ENCODE measurements at places on chromosomes 4 and X.

DNA sequence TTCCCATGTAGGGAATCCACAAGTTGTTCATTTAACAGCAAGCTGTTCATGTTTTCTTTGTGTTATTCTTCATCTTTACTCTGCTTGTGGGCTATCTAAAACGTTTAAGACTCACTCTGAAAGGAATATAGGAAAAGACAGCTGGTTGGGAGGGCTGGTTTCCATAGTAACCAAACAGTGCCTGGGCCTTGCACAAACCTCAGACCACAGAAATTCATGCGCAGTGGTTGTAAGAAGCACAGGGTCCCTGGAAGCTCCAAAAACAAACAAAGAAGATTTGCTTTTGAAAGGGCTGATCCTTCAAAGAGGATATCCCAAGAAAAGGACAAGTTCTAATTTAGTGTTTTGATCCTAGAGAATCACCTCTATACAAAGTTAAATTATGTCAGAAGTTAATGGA lies 7.8 kb downstream of the SERTM2 start:
- peak; percentile 9 for DNase-seq

DNA sequence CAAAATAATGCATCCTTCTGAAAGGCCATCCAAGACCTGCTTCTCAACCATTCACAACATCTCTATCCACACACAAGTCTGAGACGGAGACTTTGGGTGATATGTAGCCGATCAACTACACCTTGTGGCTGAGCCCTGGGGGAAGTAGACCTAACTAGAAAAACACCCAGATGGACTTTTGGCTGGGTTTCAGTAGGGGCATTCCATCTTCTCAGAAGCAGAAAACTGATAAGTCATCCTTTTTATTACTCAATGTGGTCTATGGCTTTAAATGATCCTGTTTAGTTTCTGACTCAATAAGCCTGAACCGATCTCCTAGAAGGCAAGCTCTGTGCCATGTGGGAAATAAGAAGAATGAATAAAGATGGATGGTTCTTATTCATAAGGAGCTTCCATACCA lies 82.5 kb upstream of the AFF2 start:
- no peak for DNase-seq

DNA sequence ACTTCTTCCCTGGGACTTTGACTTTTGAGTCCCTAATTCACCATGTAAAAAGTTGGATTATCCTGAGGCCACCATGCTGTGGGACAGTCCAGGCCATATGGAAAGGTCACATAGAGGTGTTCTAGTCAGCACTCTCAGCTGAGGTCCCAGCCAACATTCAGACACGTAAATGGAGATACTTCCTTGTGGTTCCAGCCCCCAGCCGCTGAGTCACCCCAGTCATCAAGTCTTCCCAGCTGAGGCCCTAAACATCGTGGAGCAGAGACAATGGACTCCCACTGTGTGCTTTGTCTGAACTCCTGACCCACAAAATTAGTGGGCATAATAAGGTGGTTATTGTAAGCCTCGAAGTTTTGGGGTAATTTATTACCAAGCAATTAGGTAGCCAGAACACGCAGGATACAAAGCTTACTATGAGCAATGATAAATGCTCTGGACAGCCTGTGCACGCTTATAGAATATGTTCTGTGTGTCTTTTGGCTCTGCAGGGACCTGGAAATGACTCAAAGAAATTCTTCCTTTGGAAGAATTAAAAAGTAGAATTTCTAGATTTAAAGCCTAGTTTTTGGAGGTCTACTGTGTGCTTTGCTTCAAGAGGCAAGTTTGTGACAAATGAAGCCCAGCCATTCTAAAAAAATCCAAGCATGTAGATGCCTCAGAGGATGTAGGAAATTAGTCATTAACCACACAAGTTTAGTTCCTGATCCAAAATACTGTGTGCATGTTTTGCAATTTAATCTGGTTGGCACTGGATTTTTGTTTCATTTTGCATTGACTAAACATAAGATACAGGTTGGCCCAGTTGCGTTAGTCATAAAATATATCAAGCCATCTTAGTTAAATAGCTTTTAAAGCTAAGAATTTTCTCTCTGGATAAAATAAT lies 33.2 kb upstream of the SLC9A7 start:
- no peak for DNase-seq

- DNase-seq, result peak; percentile 50
Measured at GRCh38 chr4:170047771-170048354, 21.7 kb upstream of the MFAP3L start.

- DNase-seq, result no peak
Measured at GRCh38 chrX:83501530-83501929, 6.6 kb upstream of the POU3F4 start.

- no peak for DNase-seq
Measured at GRCh38 chr4:73223258-73223650, 35.3 kb downstream of the ANKRD17 start.

DNA sequence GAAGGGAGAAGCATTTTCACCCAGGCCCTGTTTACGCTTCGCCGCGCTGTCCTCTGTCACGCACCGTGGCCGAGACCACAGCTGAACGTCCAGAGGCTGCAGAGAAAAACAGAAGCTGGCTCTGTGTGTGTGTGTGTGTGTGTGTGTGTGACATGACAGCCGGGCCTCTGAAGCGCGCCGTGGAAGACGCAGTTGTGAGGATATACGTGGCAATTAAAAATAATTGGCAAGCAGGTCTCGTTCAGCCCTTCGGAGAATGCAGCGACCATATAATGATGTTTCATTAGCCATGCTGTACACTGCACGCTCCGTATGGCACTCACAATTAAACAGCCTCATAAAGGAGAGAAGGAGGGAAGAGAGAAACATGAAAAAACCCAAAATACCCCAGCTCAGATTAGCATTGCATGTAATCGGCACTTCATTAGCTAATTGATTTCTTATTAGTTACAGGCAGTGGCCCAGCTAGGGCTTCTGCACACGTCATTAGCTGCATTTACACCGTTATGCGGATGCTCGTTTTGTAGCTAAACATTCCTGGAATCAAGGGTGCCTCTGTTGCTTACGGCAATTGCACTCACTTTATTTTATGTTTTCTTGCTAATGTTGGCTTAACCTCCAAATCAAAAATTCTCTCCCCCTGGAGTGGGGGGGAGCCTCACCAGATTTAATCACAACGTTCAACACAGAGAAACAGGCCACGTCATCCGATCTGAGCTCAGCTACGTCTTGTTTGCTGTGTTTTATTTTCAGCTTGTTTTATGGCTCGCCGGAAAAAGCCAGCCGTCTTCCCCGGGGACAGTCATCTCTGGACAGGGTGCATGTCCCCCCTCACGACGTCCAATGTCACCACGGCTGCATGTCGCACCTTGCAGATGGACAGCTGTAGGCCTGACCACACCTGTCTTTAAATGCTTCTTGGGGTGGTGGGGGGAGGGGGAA lies 74.6 kb upstream of the SHOX start:
- no peak for DNase-seq

DNA sequence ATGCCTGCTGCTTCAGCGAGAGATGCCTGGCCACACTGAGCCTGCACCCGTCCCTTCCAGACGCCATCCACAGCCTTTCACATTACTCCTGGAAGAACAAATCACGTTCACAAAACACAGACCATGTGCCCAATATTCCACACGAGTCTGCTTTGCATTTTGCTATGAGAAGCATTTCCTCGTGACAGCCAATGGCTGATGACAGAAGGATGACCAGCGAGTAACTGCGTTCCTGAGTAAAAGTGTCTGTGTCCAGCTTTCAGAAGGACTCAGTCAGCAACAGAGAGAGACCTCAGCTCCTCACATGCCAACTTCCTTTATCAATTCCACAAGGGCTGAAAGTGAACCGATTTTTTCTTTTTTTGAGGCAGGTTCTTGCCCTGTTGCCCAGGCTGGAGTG lies 19.5 kb downstream of the NAT8L start:
- DNase-seq, result no peak

DNA sequence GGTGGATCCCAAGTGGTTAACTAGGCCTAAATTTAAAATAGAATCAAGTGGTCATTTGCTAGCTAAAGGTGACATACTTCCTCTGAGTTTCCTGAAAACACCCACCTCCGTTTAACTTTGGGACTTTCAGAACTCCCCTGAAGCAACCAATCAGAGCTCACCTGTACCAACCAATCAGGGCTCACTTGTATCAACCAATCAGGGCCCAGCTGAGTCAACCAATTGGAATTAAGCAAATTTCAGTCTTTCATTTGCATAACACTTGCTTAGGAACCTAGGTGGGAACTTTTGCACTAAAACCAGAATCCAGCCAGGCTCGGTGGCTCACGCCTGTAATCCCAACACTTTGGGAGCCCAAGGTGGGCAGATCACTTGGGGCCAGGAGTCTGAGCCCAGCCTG lies 15.9 kb downstream of the GPC4 start:
- no peak for DNase-seq

DNA sequence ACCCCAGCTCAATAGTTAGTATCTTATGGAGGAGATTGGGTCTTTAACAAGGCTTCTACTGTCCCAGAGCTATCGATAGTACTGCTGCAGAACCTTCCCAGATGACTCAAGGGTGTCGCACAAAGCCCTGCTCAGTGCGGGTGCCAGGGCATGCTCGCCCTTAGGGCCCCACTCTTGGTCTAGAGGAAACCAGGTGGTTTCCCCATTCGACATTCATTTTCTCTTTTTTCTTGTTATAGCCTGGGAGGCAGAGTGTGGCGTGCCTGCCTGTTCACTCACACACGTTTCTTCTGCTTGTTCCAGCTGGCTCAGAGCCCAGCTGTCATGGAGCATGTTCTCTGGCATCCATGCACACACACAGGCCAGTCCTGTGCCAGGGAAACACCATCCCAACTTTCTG lies 144.5 kb downstream of the SMIM20 start:
- DNase-seq, result no peak

DNA sequence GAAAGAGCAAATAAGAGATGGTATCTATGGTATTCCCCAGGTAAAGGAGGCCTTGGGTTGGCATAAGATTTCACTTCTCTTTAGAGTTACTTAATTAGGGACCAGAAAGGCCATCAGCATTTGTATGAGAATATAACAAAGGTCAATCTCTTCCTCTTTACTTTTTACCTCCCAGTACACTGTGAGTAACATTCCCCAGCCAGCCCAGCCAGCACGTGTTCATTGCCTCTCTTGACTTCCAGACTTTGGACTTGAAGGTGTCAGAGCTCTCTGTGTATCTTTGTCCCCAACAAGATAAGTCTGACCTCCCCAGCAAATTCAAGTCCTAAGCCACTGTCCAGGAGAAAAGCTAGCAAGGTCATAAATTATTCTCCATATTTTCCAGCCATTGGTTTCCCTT lies 110.5 kb downstream of the AR start:
- no peak for DNase-seq

DNA sequence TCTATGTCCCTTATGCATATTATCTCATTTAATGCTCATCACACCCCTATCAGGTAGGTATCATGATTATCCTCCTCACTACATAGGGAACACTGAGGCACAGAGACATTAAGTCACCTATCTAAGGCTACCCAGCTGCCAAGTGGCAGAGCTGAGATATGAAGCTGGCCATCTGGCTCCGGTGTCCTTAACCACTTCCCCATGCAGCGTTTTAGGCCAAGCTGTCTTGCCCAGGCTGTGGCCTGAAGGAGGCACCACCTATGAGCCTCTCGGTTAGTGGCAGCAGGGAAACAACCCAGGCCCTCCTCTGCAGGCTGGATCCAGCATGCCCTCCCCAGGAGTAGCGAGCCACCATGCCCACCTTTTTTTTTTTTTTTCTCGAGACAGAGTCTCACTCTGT lies 16.3 kb downstream of the PJA1 start:
- DNase-seq, result no peak

GRCh38 chr4:187069398-187069797 lies 345.7 kb upstream of the FAT1 start:
- no peak for DNase-seq

GRCh38 chr4:40842725-40843423 lies 93.1 kb downstream of the NSUN7 start:
- no peak for DNase-seq

DNA sequence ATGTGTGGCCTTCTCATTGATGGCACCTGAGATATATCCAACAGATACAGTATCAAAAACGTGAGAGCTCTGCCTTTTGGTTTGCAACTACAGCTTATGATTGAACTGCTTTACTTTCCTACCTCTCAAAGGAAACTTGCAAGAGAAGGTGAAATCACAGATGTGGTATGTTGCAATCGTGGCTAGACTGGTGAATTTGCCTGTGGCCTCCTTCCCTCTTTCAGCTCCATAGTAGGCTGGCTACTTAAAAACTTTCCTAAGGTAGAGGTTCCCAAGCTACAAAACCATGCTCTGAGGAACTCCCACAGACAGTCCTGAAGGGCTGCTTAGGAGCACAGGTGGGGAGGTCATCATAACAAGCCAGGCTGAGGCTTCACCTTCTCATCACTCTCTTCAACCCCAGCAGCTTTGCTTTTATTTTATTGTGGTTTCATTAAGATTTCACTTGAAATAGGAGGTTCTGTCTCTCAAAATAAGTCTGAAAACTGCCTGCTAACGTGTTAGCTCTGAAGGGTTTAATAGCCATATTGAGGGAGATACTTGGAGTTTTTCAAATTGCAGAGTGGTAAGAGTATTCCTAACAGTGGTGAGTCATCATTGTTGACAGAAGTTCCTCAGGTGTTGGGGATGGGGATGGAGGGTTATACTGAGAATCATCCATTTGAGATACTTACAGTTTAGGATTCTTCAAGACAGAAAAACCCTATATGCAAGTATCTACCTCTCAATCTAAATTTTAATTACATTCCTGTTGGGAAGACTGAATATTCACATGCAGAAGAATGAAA lies 93.5 kb upstream of the UCP1 start:
- DNase-seq, result no peak

GRCh38 chr4:173170182-173170778 lies 1.7 kb downstream of the GALNT7 start:
- no peak for DNase-seq

GRCh38 chr4:103482471-103482870 lies 237.3 kb downstream of the TACR3 start:
- no peak for DNase-seq

DNA sequence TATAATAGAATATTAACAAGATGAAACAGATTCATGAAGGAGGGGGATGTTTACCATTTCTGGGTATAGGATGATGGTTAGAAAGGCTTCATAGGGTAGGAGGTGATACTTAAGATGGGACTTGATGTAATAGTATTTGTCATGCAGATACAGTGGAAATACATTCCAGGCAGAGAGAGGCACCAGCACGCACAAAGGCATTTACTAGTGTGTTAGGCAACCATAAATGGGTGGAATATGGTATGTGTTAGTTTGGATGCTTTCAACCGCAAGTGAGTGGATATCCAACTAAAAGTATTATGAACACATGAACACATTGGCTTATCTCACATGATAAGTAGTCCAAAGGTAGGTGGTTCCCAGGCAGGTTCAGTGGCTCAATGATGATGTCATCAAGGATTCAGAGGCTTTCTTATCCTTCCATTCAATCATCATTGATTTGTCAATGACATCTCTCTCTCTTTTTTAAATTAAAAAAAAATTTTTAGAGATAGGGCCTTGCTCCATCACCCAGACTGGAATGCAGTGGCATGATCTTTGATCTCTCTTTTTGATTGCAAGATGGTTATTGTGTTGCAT lies 12.7 kb upstream of the STARD8 start:
- DNase-seq, result no peak

DNA sequence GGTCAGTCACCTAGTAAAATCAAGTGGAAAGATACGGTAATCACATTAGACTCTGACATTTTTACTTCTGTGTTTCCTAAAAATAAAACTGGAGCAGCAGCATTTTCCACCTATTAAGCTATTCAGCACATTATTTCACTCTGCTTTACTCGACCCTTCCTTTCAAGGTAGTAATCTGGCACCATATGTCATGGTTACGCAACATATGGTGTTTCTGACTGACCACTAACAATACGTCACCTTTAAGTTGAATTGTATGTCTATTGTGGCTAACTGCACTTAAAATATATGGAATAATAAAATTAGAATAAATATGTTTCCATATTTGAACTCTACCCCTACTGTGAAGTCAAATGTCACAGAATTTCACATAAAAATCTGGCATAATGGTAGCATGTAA lies 168.8 kb downstream of the CDS1 start:
- no peak for DNase-seq

GRCh38 chrX:134679221-134679620 lies 20.9 kb upstream of the PLAC1 start:
- DNase-seq, result no peak

Measured in transverse colon (tissue), 4 donors.